NCI-H187 (cell line): ENCODE measurements at places on chromosomes 16 and 17.

- DNase-seq = no peak
Measured at GRCh38 chr17:74780443-74781238, 4.5 kb upstream of the NAT9 start.

- no peak for DNase-seq
Measured at GRCh38 chr17:70353408-70354092, 184.2 kb downstream of the KCNJ2 start.

DNA sequence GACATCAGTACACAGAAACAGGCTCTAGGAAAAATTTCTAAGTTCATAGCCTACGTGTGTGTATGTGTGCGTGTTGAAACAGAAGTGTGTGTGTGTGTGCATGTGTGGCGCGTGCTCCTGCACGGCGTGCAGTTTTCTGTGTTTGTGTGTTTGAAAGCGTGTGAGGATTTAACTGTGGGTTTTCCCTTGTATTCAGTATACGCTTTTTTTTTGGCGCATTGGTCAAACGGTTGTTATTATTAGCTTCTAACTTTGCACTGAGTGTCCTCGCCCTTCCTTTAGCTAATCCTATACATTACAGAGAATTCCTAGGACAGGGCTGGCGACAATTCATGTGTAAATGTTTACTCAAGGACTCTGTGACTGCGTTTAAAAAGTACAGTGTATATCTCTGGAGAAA is 23.0 kb downstream of the TMC6 start:
- no peak for DNase-seq

- DNase-seq = no peak
Measured at GRCh38 chr17:66960613-66961012, 3.9 kb upstream of the CACNG4 start.

DNA sequence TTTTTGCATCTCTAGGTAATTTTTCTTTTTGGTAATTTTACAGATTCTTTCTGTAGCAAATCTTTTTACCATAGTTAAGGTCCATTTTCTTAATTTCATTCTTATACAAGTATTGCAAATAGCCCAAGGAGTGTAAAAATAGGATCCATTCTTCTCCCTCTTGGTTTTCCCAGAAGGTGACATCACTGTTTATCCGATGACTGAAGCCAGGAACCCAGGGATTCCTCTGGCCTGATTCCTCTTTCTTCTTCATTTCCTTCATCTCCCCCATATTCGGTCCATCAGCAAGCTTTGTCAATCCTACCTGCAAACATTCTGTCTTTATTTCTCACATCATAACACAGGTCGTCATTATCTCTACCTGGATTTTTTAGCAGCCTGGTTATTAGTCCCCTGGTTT is 5.3 kb downstream of the RBBP6 start:
- DNase-seq = no peak
